Cortex of kidney (tissue), 1 donor: ENCODE measurements at places on chromosomes 5 and 9.

DNA sequence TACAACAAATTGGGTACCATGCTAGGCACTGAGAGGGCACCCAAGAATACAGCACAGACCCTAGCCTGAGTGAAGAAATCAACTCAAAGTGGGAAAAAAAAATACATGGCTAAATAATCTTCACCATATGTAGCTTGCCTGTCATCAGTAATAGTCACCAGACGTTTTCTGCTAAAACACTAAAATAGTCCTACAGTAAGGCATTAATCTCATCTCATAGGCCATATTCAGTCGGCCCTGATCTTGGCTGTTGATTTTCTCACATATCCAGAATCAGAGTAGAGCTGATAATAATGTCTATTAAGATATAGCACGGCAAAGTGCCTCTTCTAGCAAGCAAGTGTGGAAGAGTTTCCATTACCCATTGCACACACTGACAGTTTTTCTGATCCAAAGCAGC, 322.1 kb upstream of the SLC30A5 start:
- no peak for DNase-seq

DNA sequence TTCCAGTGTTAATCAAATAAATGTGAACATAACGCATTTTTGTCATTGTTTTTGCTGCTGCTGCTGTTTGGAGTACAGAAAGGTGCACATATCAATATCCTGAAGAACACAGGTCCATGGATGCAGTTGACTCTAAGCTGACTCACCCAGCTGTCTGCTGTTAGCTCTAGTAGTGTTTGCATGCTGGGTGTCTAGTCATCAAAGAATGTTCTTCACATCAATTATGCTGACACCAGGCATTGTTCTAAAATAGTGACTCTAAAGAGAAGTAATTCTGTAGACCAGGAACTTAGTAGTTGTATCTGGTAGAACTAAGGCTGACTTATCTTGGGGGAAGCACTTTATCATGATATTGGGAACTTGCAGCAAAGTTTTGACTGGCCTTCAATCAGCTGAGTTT, 55.7 kb upstream of the DPYSL3 start:
- no peak for DNase-seq

- DNase-seq = no peak
These were observed 72.3 kb downstream of the ICE1 start for GRCh38 chr5:5494489-5495402.

- DNase-seq = no peak
These were observed 11.0 kb downstream of the TMEM268 start for GRCh38 chr9:114621975-114622609.

DNA sequence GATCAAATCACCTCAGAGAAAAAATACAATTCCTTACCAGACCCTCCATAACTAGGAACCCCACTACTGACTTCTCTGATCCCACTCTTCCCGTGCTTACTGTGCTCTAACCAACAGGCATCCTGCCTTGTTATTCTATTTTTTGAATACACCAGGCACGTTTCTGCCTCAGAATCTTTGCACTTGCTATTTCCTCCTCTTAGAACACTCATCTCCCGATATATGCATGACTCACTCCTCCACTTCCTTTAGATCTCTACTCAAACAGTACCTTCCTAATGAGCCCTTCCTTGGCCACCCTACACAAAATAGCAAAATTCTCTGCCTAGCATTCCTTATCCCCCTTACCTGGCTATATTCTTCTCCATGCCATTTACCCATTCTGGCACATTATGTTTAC, 43.9 kb downstream of the MAPKAP1 start:
- no peak for DNase-seq

GRCh38 chr9:137315581-137316011, 13.5 kb upstream of the NRARP start:
- no peak for DNase-seq

GRCh38 chr9:114117996-114118830, 19.1 kb upstream of the KIF12 start:
- DNase-seq = no peak

GRCh38 chr5:159241946-159242552, 21.0 kb upstream of the UBLCP1 start:
- no peak for DNase-seq

- no peak for DNase-seq
These were observed 42.3 kb upstream of the DHFR start for GRCh38 chr5:80697100-80697499.

DNA sequence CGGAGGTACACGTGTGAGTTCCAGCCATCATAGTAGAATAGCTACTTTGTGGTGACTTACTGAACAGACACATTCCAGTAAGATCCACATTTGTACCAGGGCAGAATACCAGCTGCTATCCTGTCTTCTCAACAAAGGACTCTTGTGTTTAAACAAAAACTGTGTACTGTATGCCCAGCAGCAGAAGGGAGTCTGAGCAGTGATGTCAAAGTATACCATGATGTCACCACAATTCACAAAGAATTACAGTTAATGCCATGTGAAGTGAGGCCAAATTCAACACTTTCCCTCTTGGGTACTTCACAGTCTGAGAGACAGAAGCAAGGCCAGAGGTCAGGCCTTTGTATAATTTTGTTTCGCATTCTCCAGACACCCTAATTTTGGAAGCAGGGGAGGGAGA, 137.0 kb downstream of the ADAMTSL1 start:
- DNase-seq = no peak

- DNase-seq = no peak
These were observed 4.2 kb upstream of the CCIN start for GRCh38 chr9:36164989-36165388.

DNA sequence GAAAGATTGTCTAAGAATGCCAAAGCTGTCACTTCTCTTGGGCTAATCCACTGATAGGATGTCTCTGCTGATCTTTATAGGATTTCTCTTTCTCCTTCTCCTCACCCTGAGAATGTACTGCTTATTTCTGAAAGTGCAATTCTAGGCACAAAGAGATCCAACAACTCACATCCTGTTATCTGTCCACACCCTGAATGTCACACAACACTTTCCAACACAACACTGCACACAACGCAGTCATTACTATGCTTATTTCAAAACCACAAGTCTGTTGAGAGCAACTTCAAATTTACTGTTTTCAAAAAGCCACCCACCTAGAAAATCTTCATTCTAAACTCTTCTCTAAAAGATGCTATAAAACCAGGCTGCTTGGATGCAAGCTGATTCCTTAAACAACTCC, 215.0 kb downstream of the ROR2 start:
- no peak for DNase-seq

DNA sequence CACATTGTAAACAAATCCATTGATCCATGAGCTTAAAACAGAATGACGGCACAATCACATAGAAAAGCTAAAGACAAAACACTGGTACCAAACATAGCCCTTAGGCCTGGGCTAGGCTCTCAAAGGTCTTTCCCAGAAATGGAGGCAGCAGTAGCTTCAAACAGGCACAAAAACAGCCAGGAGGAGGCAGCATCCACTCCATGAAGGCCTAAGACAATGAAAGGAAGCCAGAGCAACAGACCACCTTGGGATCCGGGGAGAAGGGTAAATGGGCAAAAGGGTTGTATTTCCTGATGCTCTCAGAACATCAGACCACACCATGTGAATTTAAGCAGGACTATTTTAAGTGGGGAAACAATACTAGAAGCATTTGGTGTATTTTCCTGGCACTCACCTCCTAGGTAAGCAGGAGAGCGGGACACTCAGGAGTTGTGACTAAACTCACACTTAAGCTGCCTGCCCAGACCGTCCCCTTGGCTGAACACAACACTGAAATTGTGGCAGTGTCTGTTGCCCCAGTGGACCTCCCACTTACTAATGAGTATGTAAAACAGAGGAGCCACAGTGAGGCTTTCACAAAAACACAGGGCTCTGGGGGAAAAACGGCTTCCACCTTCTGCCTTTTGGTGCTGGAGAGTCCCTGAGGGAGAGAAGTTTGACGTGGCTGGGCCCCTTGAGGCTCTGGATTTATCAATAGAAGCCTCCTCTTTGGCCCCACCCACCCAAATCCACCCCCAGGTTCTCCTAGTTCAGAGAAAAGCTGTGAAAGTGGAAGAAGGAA, 11.9 kb downstream of the GNPDA1 start:
- no peak for DNase-seq

DNA sequence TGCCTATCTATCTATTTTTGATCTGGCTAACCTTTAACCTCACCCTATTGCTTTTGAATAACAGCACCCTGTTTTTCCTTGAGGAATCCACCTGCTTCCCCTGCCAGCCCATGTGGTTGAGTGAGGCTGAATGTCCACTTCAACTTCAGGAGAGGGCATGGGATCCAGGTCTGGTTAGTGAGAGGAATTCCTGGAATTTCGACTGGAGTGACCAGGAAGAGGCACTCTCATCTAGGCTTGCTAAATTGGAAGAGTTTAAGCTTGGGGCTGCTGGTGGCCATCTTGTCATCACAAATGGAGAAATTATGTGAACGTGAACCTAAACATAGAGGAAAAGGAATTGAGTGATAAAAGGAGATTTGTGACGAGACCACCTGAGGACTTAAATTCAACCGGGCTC, 322.1 kb downstream of the OSTF1 start:
- no peak for DNase-seq

DNA sequence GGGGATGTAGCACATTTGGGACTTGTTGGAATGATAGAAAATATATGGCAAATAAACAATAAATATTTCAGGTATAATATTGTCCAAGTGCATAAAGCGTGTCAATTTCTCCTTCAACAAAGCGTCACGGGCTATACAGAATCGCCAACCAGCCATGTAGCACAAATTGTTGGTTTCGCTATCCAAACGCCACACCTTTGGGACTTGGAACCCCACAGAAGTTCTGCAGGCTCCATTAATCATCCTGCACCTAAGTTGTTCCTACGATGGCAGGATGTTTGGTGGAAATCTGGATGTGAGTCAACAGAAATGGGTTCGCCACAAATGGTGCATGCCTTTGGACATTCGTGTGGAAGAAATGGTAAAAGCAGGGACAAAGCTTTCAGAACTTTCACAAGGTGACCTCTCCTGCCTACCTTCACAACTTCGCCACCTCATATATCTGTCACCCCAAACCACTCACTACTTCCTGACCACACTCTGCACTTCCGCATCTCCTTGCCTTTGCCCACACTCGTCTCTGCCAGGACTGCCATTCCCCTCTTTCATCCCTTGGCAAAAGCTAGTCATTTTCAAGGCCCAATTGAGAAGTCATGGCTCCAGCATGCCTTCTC, 95.7 kb downstream of the LHFPL2 start:
- no peak for DNase-seq

- no peak for DNase-seq
These were observed 283.9 kb downstream of the SEC61B start for GRCh38 chr9:99505936-99506335.

DNA sequence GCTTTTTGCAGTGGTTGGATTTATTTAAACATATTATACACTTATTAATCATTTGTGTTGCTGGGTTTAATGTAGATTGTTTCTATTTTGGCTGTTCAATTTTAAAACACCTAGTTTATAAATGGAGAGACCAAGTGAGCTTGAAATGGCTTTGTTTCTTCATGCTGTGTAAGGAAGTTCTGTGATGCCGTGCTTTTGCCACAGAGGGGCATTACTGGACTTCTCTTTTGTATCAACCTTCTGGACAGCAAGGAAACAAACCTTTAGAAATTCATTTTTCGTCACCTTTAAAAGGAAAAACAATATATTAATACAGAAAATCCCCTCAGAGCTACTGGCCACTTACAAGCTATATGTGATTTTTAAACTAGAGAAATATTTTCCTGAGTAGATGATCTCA, 81.9 kb downstream of the DMRTA1 start:
- no peak for DNase-seq

GRCh38 chr5:31664566-31664965, 25.6 kb downstream of the PDZD2 start:
- DNase-seq = no peak

DNA sequence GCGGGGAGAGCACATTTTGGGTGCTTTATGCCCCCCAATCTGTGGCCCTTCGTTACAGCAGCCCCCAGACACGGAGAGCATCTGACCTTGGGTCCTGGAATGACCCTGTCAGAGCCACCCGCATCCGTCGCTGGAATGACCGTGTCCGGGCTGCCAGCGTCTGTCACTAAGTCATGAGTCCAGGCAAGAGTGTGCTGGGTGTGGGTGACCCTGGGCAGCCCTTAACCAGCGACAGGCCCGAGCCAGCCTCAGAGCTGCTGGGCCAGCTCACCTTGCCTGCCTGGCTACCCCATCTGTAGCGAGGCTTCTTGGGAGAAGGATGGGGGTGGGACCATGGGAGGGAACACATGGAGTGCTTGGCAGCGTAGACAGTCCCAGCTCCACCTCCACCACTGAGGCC, 46.8 kb upstream of the NOTCH1 start:
- no peak for DNase-seq

DNA sequence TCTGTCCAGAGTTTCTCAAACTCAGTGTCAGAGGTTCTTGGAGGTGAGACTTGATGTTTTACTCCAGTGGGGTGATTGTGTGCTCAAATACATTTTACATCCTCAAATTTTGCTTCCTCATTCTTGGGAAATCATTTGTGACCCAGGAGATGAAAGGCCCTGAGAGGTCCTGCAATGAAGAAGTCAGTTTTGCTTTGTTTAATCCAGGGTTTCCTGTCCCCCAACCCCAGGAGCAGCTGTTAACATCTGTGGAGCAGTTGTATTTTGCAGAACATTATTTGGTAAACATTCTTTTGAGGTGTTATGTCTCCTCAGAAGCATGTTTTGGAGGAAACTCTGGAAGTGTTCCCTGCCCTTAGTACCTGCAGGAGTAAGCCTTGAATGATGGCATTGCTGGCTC, 59.8 kb downstream of the DAB2IP start:
- no peak for DNase-seq
